Activated T-cell treated with anti-CD3 and anti-CD28 coated beads for 1 hour (primary cell): ENCODE measurements at places on chromosomes 16 and 17.

- DNase-seq: peak; percentile 55
Measured at GRCh38 chr16:50681021-50681885, at the start of gene SNX20. TSS of gene SNX20 (minus strand) at chr16:50681312. CDS start at chr16:50677526, 3,786 bp downstream.

- DNase-seq: no peak
Measured at GRCh38 chr17:41905172-41905571, 13.6 kb downstream of the ACLY start.

GRCh38 chr17:17126131-17127110 lies 79.7 kb downstream of the PLD6 start:
- no peak for DNase-seq

DNA sequence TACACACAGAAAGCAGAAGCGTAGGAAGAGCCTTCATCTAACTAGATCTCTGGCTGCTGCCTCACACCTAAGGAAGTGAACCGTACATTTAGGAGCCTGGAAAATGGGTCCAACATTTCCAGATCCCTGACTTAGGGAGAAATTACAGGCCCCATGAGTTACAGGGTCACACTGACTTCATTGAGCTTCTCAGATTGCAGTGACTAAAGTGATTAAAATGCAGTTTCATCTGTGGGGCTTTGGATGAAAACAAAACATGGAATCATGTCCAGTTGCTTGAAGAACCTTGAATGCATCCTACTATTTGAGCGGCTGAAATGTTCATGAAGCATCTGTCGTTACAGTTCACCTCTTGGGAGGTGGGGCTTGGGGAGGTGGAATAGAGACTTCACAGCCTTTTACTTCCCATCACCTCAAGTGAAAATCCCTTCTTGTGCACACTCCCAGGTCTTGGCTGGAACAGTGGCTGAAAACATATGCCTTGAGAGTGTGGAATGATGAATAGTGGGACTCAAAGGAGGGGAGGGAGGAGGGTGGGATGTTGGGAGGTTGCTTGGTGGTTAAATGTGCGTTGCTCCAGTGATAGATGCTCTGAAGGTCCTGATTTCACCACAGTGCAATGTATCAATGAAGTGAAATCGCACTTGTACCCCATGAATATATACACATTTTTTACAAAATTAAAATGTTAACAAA lies 19.7 kb downstream of the TEKT3 start:
- no peak for DNase-seq

GRCh38 chr17:78532311-78532710 lies 44.9 kb downstream of the DNAH17 start:
- DNase-seq: no peak

- no peak for DNase-seq
Measured at GRCh38 chr17:65677932-65678331, 116.5 kb upstream of the AXIN2 start.

DNA sequence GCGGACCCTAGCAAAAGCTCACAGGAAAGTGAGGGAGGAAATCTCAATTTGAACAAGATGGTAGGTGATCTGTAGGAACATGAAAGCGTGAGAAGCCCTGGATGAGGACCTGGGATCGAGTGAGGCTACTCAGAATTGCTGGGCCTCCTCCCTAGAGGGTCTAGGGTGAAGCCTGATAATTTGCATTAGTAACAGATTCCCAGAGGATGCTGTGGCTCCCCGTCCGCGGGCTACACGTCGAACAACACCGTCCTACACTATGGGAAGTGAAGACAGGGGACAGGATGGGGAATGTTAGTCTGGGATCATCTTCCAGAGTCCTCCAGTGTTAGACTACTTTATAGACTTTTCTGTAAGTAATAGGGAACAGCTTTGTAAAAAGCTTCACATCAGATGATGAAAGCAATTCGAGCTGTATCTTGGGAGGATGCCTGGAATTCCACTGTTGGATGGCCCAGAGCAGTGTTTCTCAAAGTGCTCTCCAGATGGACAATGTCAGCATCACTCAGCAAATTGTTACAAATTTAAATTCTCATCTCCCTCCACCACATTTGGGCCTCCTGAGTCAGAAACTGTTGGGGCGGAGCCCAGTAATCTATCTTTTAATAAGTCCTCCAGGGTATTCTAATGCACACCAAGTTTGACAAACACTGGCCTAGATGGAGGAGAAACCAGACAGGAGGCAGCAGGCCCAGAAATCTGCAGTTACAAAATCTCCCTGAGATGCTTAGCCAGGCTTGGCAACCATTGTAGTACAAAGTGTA lies 6.5 kb downstream of the FNDC8 start:
- no peak for DNase-seq

DNA sequence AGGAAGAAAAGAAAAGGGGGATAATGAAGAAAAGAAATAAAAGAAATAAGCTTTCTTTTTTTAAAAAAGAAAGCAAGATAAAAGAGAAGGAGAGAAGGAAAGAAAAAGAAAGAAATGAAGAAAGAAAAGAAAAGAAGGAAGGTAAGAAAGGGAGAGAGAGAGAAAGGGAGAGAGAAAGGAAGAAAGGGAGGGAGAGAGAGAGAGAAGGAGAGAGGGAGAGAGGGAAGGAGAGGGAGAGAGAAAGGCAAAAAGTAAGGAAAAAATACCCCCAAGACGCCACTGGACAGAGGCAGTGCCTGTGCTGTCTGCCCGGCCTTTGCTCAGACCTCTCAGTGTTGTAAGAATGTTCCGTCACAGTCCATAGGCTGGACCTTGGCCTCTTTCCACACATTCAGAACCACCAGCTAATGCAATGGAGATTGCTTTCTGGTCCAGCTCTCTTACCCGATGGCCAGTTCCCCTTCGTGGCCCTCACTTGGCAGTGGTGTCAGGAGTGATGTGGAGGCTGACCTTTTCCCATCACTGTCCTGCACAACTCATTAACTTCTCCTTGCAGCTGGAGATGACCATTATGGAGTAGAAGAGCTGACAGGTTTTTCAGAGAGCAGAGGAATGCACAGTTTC lies 14.3 kb upstream of the HNF1B start:
- no peak for DNase-seq

DNA sequence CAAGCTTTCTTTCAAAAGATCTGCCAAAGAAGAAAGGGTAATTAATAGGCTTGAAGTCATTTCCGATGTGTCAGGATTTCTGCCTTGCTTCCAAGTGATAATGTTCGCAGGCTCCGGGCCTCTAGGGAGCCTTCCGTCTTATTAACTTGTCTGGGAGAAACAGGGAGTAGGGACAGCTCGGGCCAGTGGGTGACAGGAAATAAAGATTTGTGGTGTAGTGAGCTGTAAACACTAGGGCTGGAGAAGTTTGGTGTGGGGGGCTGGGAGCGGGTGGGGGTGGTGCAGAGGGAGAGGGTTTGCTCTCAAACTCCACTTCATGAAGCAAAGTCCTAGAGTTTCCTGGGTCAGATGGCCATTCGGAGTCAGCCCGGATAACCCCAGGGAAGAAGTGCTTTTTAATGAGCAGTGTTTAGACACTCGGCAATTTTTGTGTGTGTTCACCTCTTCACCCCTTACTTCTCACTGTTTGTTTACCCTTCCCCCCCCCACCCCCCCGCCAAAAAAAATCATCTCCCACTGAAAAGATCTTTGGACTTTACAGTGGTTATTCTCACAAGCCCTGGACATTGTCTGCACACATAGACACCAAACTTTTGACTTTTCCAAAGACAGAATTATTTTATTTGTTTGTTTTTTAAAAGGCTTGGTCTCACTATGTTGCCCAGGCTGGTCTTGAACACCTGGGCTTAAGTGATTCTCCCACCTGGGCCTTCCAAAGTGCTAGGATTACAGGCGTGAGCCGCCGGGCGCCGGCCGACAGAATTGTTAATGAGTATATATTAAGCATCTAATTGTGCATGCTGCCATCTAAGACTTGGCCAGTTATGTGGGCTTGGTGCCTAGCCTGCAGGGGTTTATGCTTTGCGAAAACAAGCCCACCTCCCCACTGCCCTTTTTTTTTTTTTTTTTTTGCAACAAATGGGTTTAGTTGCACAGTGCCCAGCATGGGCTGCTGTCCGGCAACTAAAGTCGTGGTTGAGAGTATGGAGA lies 196.4 kb downstream of the CCDC182 start:
- no peak for DNase-seq

DNA sequence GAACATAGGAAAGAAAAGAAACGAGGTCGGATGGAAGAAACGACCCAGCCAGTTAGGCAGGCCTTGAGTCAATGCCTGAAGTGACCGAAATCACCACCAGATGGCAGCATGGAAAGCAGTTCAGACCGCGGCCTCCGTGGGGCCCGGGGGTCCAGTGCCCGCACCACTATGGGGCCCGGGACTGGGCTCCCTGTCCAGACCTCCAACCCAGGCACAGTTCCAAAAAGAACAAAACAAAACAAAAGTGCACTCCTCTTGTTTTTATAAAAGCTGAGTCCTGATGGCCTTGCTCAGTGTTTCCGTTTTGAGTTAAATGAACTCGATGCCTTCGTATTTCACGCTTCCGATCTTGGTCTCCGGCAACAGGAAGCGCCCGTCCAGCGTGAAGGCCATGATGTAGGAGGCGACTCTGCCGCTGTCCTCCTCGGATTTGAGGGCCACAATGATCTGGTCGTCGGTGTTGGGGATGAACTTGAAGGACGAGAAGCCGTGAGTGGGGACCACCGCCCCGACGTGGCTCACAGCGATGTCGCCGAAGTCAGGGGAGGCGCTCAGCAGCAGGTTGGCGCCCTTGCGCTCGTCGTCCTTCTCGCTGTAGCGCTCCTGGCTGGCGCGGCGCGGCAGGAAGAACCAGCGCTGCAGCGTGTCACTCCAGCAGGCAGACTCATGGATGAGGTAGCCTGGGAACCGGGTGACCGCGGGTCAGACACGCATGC lies 13.7 kb upstream of the LGALS3BP start:
- peak; percentile 52 for DNase-seq

- DNase-seq: no peak
Measured at GRCh38 chr17:11580677-11581076, 17.6 kb upstream of the DNAH9 start.

- no peak for DNase-seq
Measured at GRCh38 chr17:42779936-42780850, at the start of gene WNK4. TSS of gene WNK4 (plus strand) at chr17:42780610. CDS start at chr17:42780699, 89 bp downstream.

- no peak for DNase-seq
Measured at GRCh38 chr16:83136419-83136818, 509.6 kb downstream of the CDH13 start.

DNA sequence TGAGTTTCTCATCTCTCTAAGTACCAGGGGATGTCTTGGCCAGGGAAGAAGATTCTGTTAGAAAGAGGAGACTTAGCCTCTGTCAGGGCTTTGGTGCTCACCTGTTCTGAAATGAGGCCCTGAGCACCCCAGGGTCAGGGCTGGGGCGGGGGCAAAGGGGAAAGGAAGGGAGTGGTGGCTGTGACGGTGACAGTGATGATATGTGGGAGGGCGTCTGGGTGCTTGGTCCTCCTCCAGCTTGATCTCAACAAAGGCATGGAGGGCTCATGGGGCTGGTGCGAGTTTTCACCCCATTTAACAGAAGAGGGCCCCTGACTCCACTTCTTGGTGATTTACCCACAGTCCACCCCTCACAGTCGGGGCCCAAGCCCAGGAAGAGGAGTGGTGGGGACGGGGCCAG lies 15.1 kb downstream of the SOX8 start:
- no peak for DNase-seq

- DNase-seq: no peak
Measured at GRCh38 chr16:83937922-83938885, 14.8 kb upstream of the OSGIN1 start.

DNA sequence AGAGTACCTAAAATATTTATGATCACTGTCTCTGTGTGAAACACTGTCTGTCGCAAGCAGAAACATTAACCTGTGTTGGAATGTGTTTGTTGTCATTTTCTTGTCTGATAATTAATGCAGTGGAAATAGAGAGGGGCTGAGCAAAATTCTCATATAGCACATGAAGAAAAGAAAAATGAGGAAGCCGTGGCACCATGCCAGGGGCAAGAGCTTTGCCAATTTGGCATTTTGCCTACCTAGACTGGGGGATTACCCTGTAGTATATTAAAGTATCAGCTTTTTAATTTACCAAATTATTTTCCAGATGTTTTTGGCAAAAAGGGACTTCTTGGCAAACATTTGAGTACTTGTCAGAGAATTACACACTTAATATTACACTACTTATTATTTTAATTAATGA lies 1326.6 kb upstream of the GOT2 start:
- no peak for DNase-seq

- DNase-seq: no peak
Measured at GRCh38 chr16:27486760-27487159, 63.0 kb downstream of the GTF3C1 start.

GRCh38 chr16:70678121-70678897 lies 7.5 kb downstream of the MTSS2 start:
- DNase-seq: no peak

DNA sequence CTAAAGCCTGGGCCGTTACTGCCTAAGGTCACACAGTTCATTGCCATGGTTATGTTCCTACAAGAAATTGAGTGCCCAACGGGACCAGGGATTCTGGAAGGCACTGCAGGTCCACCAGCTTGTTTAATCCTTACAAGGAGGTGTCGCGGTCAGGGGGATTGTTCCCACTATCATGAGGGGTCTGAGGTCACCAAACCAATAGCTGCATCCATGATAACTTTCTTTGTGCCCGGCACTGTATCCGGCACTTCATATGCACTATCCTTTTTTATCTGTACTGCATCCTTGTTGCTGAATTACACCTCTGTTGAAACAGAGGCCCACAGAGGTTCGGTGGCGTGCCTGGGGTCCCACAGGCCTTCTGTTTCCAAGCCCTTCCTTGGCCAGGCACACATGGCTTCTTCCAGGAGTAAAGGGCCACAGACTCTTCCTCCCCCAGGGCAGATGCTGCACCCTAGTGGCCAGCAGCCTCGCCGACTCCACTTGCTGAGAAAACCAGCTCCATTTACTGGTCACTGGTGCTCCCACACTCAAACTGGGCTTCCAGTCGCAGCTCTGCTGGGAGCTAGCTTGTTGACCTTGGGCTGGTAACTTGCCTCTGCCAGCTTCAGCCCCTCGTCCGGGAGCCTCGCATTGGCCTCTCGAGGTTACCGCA lies 82.0 kb upstream of the PLCG2 start:
- peak; percentile 36 for DNase-seq

DNA sequence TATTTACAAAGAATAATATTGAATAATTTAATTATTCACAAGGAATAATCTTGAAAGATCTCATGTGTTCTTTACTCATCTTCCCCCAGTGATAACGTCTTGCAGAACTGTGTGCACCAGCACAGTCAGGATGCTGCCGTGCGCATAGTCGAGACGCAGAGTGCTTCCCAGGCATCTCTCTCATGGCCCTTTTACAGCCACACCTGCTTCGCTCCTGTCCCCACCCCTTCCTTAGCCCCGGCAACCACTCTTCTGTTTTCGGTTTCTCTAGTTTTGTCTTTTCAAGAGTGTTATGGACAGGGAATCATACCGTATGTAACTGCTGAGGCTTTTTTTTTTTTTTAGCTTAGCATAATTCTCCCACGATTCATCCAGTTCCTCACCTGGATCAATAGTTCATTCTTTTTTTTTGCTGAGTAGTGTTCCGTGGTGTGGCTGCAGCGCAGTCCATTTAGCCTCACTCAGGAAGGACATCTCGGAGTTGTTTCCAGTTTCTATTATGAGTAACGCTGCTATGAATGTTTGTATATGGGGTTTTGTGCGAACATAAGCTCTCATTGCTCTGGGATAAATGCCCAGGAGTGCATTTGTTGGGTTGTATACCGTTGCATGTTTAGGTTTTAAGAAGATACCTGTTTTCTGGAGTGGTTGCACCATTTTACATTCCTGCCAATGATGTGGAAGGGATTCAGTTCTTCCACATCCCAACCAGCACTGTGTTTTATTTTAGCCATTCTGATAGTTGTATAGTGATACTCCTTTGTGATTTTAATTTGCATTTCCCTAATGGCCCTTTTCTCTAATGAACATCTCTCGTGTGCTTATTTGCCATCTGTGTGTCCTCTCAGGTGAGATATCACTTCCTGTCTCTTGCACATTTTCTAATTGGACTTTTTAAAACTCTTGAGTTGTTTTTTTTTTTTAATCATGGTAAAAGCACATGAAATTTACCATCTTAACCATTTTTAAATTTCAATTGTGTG lies 47.6 kb downstream of the SEC14L1 start:
- no peak for DNase-seq
